Right lung (tissue), 10 donors: ENCODE measurements at places on chromosomes 11 and 22. TPM values are rescaled to one million over a fixed set of nuclear protein-coding genes. Genes with fewer than 3 reads are reported as not detected.

ALKBH3 gene
- 38.9 TPM for polyA plus RNA-seq

B4GALNT4 gene
- polyA plus RNA-seq: 40.1 TPM

CSF2RB gene
- 3.7 TPM for polyA plus RNA-seq

AHNAK gene
- 182 TPM for polyA plus RNA-seq

MYBPC3 gene
- polyA plus RNA-seq: not detected

TNNT3 gene
- polyA plus RNA-seq: 12.7 TPM

GUCY1A2 gene
- polyA plus RNA-seq: 31.7 TPM

KDM4E gene
- 0.40 TPM for polyA plus RNA-seq

ASCL2 gene
- polyA plus RNA-seq: 1.5 TPM

- DNase-seq: no peak
These were observed 123.4 kb upstream of the ARHGAP42 start for GRCh38 chr11:100563541-100564280.

DNA sequence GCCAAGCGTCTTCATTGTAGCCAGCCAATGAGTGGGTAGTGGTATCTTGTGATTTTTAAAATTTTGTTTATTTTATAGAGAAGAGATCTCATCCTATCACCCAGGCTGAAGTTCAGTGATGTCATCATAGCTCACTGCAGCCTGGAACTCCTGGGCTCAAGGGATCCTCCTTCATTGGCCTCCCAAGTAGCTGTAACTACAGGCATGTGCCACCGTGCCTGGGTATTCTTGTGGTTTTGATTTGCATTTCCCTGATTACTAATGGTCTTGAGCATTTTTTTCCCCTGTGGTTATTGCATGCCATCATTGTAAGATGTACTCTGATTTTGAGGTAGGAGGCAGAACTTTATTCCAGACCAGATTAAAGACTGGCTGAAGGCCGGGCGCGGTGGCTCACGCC lies 2.4 kb upstream of the DENND6B start:
- DNase-seq: no peak

GRCh38 chr22:42939451-42939881 lies 75.5 kb downstream of the PACSIN2 start:
- no peak for DNase-seq

DNA sequence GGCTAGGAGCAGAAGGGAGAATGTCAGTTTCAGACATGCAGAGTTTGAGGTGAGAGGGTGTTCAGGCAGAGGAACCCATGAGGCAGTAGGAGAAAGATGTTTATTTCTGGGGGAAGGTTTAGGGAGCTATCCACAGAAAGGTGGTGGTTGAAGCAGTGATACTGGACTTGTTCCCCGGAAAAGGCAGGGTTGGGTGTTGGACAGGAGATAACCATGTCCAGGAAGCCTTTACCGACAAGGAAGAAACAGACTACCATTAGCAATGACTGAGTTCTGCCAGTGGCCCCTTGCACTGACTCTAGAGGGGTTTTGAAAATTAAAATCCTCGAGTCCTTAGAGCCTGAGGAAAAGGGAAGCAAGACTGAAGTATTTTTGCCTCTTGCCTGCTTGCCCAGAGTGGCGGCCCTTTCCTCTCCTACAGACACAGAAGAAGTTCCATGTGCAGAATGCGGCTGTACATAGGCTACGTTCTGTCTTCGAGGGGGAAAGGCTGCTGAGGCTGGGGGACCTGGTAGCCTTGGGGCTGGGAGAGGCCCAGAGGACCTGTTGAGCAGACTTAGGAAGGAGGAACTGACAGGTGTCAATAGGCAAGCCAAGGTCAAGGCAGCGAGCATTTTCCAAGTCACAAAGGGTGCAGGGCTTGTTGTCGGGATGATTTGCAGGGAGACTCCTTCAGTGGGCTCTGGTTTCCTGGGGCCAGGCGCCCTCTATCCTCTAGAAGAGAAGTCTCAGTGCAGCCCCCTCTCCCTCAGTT lies 146.7 kb downstream of the LDLRAD3 start:
- DNase-seq: no peak

DNA sequence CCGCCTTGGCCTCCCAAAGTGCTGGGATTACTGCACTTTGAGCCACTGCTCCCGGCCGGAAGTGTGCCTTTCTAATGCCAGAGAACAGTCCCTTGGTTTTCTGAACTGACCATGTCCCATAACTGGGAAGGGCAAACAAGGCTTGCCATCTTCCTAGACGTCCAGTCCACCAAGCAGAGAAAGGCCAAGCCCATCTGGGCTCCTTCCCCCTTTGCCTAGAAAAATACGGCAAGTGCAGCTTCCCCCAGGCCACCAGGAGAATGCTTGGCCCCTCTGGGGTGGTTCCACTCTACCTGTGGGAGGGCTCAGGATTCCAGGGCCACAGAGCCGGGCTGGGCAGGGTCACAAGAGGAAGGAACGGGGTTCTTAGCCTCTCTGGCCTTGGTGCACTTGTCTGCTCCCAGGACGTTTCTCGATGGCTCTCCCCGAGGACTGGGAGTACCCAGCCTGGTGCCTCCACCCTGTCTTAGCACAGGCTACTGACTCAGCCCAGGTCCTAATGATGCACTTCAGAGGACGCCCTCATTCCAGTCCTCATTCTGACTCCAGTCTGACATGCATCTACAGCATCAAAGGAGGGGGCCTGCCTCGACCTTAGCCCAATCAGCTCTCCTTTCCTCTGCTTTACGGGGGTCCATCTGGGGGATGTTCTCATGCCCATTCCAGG lies 1.2 kb downstream of the USP2 start:
- no peak for DNase-seq

GRCh38 chr11:131653260-131653659 lies 282.8 kb downstream of the NTM start:
- no peak for DNase-seq

DNA sequence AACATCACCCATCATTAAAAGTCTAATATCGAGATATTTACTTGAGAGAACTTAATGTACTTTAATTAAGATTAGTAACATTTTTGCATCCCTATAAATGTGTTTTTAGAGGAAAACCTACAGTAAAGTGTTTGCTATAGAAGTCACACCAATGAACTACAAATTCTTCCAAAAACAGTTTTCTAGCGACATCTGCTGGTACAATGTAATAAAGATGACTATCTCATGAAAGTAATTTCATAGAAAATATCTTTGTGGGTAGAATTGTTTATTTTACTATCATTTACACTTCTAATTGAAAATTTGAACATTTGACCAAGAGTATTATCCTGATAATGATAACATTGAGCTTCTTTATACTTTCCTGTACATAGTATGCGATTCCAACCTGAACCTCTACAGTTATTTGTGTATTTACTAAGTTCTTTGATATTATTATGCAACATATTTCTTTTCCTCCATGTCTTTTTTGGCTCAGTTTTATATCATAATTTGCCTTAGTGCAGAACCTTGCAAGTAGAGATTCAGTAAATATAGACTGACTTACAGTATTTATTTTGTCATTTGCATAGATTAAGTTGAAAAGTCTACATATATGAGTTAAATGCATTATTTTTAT lies 252.7 kb downstream of the TMEM135 start:
- DNase-seq: peak; percentile 62

DNA sequence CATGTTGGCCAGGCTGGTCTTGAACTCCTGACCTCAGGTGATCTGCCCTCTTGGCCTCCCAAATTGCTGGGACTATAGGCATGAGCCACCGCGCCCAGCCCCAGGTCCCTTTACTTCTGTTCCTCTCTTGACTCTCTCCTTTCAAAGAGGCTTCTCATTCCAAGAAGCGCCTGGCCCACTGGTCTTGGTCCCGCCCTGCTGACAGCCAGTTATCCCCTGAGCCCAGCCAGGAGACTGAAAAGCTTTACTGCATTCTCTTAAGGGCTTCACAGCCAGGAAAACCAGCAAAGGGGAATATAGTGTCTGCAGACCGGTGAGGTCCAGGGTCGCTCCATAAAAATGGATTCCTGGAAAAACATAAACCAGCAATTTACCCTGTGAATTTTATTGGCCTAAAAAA lies 68.3 kb downstream of the NFAM1 start:
- DNase-seq: no peak

DNA sequence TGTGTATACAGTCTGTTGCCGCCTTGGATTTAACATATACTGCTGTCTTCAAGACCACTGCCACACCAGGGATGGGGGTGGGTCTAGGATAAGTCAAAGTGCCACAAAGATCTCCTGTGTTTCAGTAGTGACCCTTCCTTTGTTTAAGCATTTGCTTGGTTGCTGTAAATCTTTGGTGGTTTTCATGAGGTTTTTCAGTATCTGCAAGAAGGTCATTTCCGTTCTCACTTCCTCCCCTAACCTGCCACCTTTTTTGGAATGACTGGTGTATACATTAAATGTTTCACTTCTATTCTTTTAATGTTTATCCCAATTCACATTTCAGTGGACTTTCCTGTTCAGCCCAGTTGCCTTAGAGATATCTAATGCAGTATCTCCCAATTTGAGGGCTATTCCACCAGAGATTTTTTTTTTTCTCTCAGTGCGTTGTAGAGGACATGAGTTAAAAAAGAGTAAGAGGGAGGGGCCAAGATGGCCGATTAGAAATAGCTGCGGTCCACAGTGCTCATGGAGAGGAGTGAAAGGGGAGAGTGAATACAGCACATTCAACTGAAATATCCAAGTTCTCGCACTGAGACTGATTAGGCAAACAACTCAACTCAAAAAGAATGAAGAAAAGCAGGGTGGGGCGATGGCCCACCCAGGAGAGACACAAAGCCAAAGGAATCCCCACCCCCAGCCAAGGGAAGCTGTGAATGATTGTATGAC lies 43.2 kb downstream of the USP47 start:
- DNase-seq: no peak

- no peak for DNase-seq
These were observed 50.5 kb upstream of the ADA2 start for GRCh38 chr22:17269607-17270261.

DNA sequence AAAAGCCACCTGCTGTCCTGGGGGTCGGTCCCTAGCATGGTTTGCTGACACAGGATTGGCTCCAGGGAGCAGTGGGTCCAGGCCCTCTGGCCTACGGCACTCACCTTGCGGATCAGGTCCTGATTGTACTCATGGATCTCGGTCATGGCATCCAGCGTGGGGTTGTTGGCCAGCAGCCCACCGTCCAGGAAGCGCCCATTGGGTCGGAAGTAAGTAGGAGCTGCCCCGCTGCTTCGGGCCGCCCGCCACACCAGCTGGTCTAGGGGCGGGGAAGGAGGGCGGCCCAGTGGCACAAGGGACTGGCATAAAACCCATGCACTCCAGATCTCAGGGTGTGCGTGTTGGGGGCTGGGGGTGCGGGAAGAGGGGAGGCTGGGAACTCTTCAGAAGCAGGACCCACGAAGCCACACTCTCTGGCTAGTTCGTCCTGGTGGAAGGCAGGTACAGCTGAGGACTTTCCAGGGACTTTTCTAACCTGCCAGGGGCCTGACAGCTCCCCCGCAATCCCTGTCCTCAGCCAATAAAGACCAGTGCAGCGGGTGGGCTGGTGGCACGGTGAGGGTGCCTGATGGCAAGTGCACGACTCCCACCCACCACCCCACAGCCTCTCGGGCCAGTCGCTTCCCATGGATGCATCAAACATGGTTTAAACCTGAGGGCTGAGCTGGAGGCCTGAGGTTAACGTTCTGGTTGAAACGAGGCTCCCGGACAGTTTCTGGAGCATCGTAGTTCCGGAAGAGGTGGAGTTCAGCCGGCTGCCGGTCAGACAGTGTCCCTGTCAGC lies 5.1 kb upstream of the BAIAP2L2 start:
- DNase-seq: no peak

DNA sequence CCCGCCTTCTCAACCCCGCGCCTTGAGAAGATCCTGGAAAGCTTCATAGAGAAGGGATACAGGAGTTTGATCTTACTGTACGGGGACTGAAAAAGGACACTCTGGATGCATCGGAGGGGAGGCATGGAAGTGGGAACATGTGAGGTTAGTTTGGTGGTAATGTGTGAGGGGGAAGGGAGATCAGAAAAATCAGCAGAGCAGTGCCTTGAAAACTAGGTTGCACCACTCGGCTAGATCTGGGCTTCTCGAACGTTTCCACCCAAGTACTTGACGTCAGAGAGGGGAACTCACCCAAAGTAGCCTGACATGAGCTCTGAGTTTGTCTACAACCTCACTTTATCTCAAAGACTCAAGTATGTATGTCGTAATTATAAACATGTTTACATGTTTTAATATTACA lies 14.5 kb downstream of the USP35 start:
- no peak for DNase-seq
